ENCODE measurements at places on chromosomes 7 and 10.

- no peak for DNase-seq
Observed at GRCh38 chr10:125340903-125341302, 180.5 kb upstream of the CTBP2 start.

- DNase-seq = no peak
Observed at GRCh38 chr10:17387861-17388503, 66.4 kb downstream of the ST8SIA6 start.

- DNase-seq = no peak
Observed at GRCh38 chr7:26850193-26850651, 14.2 kb downstream of the SKAP2 start.

- DNase-seq = no peak
Observed at GRCh38 chr7:90469554-90469953, at the start of gene PTTG1IP2. PTTG1IP2 (plus strand) TSS chr7:90469639; CDS start chr7:90469787, 148 bp downstream.

GRCh38 chr10:84946904-84947303 is 618.5 kb downstream of the CCSER2 start:
- DNase-seq = no peak
